Effector CD4-positive, alpha-beta T cell (primary cell): ENCODE measurements at places on chromosomes 16 and 17.

DNA sequence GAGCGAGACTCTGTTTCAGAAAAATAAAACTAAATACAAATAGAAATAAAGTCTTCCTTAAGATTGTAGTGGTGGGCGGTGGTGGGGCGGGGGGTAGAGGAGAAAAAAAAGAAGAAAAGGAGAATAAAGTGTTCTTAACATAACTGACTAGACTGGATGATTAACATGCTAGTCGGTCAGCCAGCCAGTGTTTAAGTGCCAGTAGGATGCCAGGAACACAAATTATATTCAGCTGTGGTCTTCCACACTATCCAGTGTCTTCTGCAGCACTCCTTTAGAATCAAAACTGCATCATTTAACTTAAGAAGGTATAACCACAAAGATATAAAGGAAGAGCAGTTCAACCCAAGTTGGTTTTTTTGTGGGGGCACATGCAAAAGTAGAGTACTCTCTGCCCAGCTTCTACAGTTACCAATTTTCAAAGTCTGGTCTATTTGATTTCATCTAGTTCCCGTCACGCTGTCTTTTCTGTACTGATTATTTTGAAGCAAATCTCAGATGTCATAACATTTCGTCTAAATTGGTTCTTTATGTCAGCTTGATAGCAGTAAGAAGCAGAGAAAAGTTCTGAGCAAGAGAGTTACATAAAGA, 15.8 kb downstream of the HEATR3 start:
- DNase-seq: no peak

DNA sequence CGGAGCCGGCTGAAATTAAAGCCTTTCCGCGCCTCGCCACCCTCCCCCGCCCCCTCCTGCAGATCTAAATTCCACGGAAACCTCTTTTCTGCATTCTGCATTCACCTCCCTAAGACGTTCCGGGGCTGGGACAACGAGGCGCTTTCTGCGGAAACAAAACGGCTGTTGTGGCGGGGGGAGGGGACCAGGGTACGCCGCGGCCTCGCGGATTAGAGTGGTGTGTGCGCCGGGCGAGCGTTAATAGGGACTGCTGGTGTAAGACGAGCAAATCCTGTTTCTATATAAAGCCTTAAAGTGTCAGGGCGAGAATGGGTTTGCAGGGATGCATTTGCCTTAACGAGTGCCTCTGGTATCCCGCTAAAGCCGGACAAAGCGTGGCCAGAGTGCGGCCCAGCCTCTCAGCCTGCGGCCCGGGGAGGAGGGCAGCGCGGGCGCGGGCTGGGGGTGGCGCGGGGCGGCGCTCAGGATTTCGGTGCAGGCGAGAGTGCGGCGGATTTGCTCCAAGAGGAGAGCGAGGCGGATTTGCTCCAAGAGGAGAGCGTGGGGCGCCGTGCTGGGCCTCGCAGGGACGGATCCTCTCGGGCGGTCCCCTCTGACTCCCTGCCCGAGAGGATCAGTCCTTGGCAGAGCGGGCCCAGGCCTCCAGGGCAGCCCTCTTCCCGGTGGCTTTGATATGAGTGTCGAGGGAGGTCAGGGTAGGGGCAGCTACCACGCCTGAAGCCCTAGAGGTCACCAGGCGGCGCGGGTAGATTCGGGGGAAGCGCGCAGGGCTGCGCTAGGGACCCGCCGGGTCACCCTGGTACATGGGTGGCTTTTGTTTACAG, 5.1 kb downstream of the BAHCC1 start:
- no peak for DNase-seq

GRCh38 chr16:87733190-87733589, 32.6 kb downstream of the KLHDC4 start:
- no peak for DNase-seq

DNA sequence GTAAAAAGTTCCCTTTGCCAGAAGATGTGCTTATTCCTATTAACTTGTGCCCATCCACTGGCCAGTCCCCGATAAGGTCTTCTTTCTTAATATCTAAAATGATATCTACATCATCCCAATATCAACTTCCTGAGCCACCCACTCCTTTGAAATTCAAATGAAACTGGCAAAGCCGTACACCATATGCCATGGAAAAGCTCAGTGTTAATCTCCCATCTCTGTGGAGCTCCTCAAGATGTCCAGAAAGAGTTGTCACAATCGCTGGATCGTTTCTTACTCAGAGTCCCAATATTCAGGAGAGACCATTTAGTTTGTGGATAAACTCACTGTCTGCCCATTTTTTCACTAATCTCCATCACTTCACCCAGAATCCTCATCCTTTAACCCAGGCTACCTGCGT, 420.7 kb downstream of the NPIPA8 start:
- DNase-seq: no peak

DNA sequence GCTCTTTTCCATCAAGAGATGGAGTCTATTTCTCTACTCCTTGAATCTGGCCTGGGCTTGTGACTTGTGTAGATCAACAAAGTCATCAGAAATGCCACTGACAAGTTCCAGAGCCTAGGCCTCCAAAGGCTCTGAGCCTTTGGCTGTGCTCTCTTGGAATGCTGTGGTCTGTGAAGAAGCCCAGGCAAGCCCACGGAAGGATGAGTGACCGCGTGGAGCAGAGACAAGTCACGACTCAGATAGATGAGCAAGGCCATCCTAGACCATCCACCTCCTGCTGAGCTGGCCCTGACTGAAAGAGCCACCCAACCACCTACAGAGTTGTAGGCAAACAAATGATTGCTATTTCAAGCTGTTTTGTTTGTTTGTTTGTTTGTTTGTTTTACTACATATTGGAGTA, 11.6 kb upstream of the ICAM2 start:
- no peak for DNase-seq

GRCh38 chr16:72474501-72475123, 302.7 kb upstream of the PMFBP1 start:
- DNase-seq: no peak

DNA sequence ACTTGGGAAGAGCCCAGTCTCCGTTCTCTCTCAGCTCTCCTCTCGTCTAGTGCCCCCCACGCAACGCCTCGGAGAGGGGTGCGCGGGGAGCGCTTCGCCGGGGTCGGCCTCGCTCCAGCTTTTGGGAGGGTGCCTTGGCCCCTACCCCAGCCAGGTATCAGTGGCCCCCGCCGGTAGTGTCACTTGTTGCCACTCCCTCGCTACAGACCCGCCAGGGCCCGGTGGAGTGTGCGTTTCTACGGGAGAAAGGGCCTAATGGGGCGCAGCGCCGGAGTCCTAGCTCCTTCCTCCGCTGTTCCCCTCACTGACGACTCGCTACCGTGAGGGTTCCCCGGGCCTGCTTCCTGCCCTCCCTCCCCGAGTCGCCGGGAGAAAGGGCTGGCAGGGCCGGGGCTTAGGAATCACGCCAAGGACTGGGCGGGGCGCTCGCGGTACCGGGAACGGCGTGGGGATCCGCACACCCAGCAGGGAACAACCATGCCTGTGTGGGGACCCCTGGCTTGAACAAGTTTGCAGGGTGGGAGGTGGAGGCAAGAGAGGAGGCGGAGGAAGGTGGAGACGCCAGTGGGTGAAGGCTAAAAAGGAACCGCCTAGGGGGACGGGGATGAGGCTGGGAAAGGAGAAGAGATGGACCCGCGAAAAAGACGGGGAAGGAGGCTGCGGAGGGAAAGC, 997 bp upstream of the CDH11 start:
- DNase-seq: no peak

DNA sequence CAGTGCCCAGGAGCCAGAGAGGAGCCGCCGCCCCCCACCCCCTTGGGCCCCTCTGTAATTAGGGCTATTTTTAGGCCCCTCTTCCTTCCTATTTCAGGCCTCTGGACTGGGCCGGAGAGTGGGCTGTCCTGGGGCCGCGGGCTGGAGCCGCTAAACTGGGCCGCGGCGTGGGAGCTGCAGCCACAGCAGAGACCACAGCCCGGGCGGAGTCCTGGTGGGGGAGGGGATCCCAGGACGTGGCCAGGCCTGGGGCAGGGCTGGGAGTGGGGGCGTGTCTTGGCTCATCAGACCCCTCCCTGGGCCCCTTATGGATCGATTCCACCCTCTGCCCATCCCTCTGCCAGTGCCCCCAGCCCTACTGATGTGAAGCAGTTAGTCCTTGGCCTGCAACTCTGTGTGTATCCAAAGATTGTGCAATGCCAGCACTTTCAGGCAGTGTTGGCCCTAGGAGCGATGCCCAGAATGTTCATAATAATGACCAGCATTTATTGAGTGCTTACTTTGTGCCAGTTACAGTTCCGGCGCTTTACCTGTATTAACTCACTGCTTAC, 15.0 kb upstream of the TAC4 start:
- DNase-seq: no peak

- no peak for DNase-seq
Measured at GRCh38 chr17:35345926-35346771, 27.3 kb downstream of the SLFN11 start.

- DNase-seq: peak; percentile 12
Measured at GRCh38 chr17:31433091-31433790, 41.8 kb downstream of the RAB11FIP4 start.

GRCh38 chr17:45307290-45308015, 9.4 kb downstream of the MAP3K14 start:
- DNase-seq: no peak

DNA sequence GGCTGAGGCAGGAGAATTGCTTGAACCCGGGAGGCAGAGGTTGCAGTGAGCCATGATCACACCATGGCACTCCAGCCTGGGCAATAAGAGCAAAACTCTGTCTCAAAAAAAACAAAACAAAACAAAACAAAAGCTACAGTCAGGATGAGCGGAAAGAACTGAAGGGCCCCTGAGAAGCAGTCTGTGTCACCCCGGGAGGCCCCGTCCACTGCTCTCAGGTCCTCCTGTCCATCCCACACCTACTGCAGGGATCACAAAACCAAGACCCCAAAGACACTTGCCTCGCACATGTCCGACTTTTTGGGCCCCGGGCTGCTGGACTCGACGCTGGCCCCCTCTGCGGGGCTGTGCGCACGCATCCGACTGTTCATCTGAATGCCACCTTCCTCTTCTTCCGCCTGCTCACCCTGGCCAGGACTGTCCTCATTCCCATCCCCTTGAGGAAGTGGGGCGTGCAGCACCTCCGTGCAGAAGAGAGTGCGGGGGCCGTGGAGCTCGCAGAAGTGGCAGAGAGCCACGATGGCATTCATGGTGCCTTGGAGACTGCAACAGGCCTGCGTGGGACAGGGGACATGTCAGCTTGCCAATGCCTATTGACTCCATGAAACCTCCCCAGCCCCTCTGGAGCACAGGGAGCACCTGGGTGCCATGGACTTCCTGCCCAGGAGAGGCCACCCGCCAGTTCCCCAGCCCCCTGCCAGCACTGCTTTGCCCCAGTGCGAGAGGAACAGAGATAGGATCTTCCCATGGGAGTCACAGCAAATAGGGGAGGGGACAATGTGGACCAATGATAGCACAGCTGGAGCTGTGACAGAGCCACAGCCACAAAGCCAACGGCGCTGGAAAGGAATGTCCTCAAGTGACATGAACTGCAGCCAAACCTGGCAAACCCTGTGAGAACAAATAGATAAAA, 9.1 kb downstream of the FLCN start:
- no peak for DNase-seq

DNA sequence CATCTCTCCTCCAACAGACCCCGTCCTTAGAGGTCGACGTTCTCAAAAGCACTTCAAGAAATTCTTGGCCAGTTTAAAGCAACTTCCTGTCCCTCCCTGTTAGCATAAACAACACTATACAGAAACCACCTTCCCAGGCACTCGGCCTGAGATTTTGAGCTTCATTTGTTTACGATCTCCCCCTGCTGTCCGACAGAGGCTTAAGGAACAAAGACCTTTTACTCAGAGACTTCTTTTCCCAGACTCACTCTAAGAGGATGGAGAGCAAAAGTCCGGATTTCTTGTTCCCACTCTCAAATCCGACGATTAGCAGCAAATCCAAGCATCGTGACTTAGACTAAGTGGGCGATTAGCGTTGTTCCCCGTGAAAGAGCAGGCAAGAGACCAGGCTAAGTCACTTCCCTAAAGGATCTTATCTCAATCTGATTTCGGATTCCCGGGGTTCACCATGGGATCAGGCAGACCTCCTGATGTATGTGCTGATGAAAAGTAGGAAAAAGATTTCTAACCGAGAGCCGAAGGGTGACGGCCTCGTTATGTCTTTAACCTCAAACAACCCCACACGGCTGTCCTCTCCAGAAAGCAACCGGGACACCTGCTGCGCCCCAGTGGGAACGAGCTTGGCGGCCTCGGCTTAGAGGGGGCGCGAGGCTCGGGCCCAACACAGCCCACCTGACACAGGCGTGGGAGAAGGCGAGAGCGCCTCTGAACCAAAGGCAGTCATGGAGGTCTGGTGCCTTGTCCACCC, 598 bp downstream of the INPP5K start:
- DNase-seq: peak; percentile 39

DNA sequence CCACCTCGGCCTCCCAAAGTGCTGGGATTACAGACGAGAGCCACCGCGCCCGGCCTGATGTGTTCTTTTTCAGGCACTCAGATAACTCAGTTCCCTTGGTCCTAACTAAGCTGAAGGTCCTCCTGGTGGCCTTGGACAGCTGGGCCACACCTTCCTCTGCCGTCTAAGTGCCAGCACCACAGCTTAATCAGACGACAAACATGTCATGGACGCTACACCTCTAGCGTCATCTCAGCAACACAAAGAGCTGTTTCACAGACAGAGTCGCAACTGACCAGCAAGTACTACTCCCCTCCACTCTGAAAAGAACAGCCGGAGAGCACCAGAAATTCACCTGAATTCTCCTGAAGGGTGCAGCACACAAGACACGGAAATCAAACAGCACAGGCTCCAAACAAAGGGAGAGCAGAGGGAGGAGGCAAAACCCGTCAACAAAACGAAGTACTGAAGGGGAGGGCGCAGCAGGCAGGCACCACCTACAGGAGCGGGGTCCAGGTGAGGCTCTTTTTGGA, 4.4 kb downstream of the TRAP1 start:
- no peak for DNase-seq

GRCh38 chr16:77236063-77236511, 36.9 kb downstream of the SYCE1L start:
- DNase-seq: peak; percentile 82

- DNase-seq: no peak
Measured at GRCh38 chr16:87326151-87326571, 9.0 kb upstream of the C16orf95 start.

DNA sequence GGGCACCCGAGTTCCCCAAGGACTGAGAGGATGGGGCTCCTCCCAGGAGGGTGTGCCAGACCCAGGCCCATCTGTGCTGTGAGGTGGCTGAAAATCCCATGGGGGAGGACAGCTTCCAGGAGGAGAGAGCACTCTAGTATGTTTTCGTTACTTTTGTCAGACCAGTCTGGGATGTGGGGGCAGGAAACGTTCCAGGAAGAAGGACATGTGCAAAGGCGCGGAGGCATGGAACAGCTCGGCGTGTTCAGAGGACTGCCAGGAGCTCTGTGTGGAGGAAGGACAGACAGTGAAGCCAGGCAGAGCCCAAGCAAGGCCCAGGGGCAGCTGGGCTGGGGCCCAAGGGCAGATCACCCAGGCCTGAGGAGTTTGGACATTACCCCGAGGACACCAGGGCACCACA, 7.0 kb downstream of the CA4 start:
- DNase-seq: no peak

GRCh38 chr17:40671282-40671681, 6.3 kb upstream of the KRT222 start:
- no peak for DNase-seq

- DNase-seq: no peak
Measured at GRCh38 chr16:4212934-4213296, 29.0 kb downstream of the SRL start.

- no peak for DNase-seq
Measured at GRCh38 chr17:17345294-17345597, 42.1 kb downstream of the NT5M start.

- no peak for DNase-seq
Measured at GRCh38 chr16:48430890-48431289, 45.7 kb upstream of the SIAH1 start.
